RPMI7951 (cell line): ENCODE measurements at places on chromosomes 7 and 10. TPM values are rescaled to one million over a fixed set of nuclear protein-coding genes. Genes with fewer than 3 reads are reported as not detected.

C10orf62 gene
- 0.10 TPM in 1 of 2 replicates, not detected in the other for total RNA-seq

CPA2 gene
- total RNA-seq = not detected in 2 replicates

GRCh38 chr10:17883621-17884020 is 68.1 kb upstream of the SLC39A12 start:
- no peak for DNase-seq

RTKN2 gene
- 9.9 and 11.4 TPM in 2 replicates for total RNA-seq

DNA sequence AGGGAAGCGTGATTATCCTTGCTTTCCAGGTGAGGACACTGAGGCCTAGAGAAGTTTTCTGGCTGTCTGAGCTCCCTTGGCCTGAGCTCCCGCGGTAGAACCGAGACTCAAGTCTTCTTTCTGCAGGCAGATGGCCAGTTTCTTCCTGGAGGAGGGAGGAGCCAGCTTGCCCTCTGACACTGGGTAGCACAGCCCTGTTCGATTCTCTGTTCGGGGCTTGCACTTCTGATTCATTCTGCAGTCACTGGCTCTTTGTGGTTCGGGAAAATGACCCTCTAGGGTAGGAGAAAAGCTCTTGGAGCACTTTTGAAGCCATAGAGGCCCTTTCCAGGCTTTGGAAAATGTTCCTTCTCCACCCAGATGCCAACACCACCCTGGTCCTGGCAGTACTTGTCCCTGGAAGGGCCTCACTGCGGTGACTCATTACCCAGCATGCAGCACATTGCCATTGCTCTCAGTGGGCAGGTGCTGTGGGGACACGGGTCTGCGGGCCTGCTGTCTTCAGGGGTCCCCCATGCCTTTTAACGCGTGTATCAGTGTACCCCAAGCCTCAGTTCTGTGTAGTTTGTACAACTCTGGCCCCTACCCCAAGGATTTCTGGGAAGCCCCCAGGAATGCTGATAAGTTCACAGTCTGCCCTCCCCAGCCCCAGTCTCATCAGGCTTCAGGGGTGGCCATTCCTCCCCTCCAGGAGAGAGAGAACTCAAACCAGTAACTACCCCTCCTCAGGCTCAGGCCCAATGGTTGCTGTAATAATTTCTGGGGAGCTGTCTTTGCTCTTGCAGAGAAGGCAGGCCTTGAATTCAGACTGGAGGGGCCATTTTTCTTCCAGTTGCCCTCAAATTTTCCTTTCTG is 11.9 kb downstream of the CHST3 start:
- DNase-seq = peak; percentile 91
